H4 (cell line): ENCODE measurements at places on chromosomes 11 and 22. TPM values are rescaled to one million over a fixed set of nuclear protein-coding genes. Genes with fewer than 3 reads are reported as not detected.

OTOG gene
- total RNA-seq, result not detected in 2 replicates

PKP3 gene
- total RNA-seq, result 2.4 and 3.0 TPM in 2 replicates

TRPC6 gene
- total RNA-seq, result 0.02 TPM in 1 of 2 replicates, not detected in the other

NCR3LG1 gene
- 3.5 and 4.6 TPM in 2 replicates for total RNA-seq

FGF3 gene
- total RNA-seq, result not detected in 2 replicates

DNA sequence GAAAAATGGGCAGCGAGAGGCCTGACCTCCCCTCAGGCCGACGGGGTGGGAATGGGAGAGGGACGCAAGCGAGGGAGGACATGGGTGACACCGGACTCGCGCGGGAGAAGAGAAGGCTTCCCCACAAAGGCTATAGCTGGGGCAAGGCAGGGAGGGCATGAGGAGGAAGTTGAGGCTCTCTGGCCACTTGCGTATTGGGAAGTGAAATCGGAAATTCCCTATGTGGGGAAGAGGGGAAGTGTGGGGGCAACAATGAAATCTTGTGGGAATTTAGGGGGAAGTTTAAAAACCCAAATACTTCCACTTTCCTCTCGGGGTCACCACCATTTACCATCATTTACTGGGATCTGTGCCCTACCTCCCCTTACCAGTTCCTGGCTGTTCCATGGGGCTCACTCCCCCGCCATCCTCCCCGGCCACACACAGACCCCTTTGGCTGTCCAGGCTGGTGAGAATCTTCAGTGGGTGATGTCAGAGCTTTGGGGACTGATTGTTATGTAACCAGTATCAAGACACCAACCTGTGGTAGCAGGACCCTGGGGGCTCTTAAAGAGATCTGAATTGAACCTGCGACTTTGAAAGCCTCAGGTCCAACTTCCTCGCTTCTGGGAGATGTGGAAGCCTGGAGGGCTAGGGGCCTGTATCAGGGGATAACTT, 951 bp upstream of the EHD1 start:
- no peak for DNase-seq

DNA sequence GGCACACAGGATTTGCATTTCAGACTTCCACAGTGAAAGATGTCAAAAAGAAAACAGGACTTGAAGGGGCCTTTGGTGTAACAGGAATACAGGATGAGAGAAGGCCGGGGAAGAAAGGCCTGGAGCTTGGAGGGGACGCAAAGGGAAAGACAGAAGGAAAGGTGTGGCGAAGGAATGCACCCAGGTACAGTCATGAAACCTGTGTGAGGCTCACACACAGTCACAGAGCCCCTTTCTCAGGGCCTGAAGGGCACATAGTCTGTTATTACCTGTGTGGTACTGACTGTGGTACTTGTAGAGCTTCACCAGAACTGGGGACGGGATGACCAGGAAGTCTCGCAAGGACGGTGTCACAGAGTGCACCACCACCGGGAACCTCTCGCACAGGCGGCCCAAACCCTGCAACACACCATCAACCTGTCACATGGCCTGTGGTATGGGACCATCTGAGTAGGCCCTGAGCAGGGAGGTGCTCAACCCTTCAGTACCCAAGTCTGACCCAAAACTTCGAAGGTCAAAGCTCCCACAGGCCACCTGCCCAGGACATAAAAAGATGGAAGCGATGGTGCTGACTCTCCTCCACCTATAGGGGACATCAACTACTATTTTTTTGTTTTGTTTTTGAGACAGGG, 29.1 kb downstream of the SERPIND1 start:
- no peak for DNase-seq

GRCh38 chr11:57566905-57567514, 462 bp downstream of the UBE2L6 start:
- DNase-seq, result no peak

- no peak for DNase-seq
Observed at GRCh38 chr11:72723508-72723907, 28.7 kb downstream of the ARAP1 start.

DNA sequence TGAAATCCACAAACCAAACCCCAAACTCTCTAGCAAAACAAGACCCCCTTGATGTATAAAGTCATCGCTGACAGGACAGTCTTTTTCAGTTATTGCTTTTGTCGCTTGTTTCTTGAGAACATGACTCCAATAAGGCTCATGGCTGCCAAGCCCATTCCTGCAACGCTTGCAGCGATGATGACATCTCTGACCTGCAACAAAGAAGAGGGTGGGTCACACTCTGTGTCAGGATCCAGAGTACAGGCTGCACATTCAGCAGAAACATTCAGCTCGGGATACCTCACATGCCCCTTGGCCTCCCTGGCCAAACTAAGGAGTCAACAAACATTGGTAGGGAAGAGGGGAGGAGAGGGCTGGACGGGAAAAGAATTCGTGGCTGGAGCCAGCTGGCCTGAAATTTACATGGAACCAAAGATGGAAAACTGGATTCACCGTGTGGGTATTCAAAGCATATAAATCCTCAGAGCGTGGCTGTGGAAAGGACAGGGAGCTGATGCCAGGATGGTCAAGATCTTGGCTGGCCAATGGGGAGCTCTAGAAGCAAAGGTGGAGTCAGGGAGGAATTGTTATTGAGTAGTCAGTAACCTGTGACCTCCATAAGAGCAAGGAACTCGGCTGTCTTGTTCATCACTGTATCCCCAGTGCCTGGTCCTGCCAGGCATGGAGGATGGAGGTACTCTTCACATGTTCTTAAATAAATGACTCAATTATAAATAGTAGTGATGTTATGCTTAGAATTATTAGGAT, 11.8 kb upstream of the PLAAT2 start:
- DNase-seq, result no peak

DNA sequence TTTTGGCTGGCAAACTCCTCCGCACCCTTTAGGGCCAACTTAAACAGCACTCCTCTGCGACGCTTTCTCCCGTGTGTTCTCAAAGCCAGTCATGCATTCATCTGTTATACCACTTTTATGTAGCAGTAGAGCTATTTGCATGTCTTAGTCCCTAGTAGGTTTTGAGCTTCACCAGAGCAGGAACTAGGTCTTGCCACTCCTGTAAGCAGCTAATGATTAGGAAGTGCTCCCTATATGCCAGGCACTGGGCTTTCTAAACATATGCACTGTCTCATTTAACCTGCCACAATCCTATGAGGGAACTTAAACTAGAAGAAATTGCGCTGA, 180.8 kb downstream of the DBX1 start:
- no peak for DNase-seq

- DNase-seq, result no peak
Observed at GRCh38 chr11:28763151-28763550, 655.0 kb downstream of the METTL15 start.
